ENCODE measurements at places on chromosomes 7 and 10. TPM values are rescaled to one million over a fixed set of nuclear protein-coding genes. Genes with fewer than 3 reads are reported as not detected.

DNA sequence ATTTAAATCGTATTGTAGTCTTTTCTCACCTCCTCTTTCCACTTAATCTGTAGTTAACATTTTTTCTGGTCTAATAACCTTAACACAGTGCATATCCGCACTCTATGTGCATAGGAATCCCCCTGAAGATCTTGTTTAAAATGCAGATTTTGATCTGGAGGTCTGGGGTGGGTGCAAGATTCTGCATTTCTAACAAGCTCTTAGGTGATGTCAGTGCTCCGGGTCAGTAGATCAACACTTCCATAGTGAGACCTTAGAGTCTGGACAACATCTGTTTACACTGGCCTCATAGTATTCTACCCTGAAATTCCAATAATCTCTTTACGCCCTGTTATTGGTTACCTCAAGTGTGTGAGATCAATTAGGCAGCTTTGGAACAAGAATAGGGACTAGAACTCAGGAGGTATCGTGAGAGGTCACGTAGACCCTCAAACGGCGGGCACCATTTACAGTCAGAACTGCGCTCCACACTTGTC is 434 bp upstream of the PLEKHA8 start:
- DNase-seq: no peak

DNA sequence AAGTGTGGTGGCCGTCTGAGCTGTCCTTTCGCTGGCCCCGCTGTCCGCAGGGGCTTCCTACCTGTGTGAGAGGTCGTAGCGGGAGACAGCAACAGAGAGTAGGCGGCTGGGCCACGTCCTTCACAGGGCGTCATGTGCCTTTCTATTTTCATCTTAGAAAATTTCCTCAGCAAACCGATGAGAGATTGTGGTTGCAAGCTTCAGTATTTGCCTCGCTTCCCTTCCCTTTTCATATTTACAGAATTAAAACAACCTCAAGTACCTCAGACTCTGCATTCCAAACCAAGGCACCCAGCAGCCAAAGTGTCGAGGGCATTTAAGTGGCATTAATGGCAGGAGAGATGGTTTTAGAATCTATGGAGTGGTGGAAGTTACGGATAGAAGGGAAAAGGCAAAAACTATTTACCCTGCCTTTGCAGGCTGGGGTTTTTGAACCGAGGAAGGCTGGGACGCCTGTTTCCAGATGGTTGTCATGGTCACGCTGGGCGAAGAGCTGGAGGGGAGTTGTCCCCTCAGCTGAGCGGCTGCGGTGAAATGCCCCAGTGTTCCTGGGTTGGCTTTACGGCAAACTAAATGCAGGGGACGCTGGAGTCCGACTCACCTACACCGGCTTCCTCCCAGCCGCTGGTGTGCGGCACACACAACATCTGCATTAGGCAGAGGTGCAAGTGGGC is 41.9 kb downstream of the WIPI2 start:
- DNase-seq: no peak

DNA sequence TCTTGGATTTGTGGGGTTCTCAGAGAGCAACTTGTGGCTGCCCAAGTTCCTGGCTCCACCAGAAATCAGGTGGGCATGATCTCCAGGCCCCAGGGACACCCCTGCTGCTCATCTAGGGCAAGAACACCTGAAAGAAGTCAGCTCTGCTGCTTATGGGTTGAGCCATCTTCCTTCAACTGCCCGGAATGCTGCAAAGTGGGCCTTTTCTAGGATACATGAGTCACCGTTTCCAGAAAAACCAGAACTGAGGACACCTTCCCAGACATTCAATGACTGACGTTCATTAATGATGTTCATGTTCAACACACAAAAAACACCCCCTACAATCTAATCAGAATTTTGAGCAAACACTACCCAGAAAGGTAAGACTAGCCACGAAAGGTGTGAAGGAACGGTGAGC is 98.0 kb downstream of the MAD1L1 start:
- DNase-seq: no peak

- no peak for DNase-seq
These were observed 41.8 kb upstream of the ABCB4 start for GRCh38 chr7:87517136-87517815.

- DNase-seq: no peak
These were observed 52.0 kb downstream of the FAS start for GRCh38 chr10:89042562-89042961.

DNA sequence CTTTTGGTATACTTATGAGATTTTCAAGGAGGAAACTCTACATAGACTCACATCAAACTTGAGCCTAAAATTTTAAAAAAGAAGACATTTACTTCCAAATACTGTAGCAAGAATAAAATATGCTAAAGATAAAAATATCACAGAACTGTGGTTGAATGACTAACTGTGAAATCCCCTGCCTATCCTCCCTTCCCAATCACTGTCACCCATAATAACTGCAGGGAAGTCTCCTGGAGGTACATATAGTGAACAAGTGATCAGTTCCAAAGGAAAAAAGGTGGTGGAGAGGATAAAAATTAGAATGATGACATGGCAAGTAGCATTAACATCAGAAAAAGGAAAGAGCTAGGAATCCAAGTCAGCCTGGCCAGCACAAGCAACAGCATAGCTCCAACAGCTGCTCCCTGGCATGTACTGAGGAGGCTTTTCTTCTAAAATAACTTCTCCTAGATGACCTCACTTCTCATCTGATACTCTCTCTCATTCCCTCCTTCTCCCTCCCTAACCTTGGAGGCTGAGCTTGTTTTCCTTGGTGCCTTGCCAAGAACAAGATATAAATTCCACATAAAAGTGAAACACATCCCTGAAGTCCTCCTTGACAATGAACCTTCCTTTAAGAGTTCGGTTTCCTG is 124.0 kb downstream of the IQUB start:
- DNase-seq: no peak

- DNase-seq: no peak
These were observed 232.4 kb upstream of the MYO3A start for GRCh38 chr10:25701652-25702051.

GRCh38 chr7:107951896-107952295 is 51.1 kb downstream of the LAMB1 start:
- DNase-seq: no peak

Gene FRAT2
- 15.1 TPM for total RNA-seq

- no peak for DNase-seq
These were observed 95.1 kb downstream of the LSMEM1 start for GRCh38 chr7:112575864-112576263.

DNA sequence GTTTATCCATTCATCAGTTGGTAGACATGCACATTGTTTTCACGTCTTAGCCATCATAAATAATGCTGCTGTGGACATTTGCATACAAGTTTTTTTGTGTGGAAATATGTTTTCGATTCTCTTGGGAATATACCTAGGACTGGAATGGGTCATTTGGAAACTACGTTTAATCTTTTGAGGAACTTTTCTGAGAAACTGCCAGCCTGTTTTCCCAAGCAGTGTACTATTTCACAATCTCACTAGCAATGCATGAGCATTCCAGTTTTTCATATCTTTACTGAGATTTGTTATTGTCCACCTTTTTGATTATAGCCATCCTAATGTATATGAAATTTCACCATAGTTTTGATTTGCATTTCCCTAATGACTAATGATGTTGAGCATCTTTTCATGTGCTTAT is 95.7 kb upstream of the JAZF1 start:
- no peak for DNase-seq

Gene CCL24
- total RNA-seq: 0.47 TPM

DNA sequence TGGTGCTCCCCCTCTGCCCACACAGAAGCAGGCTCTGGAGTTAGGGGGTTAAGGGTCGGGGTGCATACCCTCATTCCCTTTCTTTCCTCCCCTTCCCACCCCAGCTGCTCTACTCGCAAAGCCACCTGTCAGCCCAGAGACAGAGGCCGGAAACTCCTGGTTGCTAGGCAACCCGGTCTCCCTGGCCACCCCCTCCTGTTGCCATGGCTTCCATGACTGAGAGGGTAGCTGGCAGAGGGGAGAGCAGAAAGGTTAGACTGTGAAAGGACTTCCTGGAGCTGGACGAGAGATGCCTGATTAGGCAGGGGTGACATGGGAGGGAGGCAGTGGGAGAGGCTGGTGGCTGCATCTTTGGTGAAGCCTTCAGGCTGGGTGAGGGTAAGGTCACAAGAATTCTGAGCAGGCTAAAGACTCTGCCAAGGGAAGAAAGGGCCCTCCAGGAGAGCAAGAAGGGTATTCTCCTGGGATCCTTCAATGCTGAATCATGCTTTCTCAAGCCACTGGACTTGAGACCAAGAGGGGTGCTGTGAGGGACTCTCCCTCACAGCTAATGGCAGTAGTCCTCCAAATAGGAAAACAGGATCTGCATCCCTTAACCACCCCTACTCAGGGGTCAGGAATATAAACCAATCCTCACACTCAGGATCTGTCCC is 5.4 kb downstream of the PSD start:
- DNase-seq: no peak

Gene SEC24C
- 48.1 TPM for total RNA-seq

- DNase-seq: no peak
These were observed 13.2 kb downstream of the ERVW-1 start for GRCh38 chr7:92464515-92464914.

Gene CFAP70
- 0.98 TPM for total RNA-seq

GRCh38 chr10:62001898-62002297 is 100.4 kb downstream of the ARID5B start:
- DNase-seq: no peak

Gene PLXDC2
- total RNA-seq: 5.1 TPM

DNA sequence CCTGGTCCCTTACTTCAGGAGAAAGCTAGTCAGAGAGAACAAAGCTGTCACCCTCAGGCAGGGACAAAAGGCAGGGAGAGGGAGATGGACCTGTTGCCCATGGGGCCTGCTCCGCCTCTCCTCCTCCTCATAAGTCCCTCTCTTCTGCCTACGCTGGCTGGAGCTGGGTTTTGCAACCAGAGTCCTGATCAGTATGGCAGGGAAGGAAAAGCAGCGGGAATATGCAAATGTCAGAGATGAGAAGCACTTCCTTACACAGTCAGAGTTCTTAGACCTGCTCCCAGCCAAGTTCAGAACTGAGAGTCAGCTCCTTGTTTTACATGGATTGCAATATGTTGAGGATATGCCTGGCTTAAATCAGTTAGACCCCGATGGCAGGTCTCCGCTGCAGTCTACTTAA is 231.1 kb downstream of the ADAM12 start:
- no peak for DNase-seq

GRCh38 chr10:108427146-108427545 is 1262.6 kb upstream of the SORCS1 start:
- DNase-seq: peak; percentile 35

DNA sequence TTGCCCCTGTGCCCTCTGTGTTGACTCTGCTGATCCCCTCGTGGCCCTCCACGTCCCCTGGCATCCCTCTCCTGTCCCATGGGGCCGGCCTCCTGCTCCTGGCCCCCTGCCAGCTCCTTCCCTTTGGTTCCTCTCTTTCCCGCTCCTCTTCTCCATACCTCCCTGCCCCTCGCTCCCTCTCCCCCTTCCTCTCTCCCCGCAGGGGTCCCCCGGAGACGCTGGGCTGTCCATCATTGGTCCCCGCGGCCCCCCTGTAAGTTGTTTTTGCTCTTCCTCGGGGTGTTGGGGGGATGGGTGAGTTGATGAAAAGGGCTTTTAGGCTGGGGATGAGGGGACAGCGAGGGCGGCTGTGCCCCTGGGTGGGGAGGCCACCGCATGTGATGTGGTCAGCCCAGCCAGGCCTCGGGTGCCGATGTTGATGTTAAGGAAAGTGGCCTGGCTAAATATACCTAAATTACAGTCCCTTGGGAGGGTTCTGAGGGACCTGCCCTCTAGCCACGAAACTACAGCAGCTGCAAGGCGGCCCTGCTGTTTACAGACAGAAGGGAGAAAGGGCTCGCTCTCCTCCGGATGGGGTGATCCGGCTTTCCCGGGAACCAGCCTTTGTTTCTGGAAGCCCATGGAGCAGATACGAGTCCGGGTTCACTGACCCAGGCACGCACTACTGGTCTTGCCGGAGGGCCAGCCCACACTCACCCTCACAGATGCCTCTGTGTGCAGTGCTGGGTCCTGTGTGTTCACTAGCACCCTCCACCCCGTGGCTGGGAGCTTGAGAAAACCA is 78.8 kb downstream of the COL13A1 start:
- no peak for DNase-seq

Gene ATOH7
- 0.33 TPM for total RNA-seq

DNA sequence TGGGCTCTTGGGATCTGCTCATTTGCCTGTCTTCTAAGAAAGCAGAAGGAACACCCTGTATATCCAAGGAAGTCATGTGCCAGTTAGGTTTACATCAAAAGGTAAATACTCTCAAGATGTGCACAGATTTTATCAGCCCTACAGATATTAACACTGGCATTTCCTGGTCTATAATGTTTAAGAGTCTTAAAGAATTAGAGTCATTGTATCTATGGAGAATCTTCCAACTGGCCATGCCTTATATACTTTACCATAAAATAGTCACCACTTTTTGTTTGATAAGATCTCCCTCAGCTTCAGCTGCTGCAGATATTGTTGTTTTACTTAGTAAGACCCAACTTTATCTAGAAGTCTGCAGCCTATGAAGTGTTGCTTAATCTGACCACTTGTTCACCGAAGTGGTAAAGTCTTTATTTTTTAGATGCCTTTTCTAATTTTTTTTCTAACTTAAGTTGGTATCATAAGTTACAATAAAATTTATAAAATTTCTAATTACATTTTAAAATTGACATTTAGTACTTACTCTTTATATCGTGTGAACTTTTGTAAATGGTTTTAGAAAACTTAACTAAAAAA is 58.5 kb downstream of the CPED1 start:
- DNase-seq: no peak

Gene RBM33
- 23.4 TPM for total RNA-seq

Gene ZNF438
- total RNA-seq: 2.3 TPM

DNA sequence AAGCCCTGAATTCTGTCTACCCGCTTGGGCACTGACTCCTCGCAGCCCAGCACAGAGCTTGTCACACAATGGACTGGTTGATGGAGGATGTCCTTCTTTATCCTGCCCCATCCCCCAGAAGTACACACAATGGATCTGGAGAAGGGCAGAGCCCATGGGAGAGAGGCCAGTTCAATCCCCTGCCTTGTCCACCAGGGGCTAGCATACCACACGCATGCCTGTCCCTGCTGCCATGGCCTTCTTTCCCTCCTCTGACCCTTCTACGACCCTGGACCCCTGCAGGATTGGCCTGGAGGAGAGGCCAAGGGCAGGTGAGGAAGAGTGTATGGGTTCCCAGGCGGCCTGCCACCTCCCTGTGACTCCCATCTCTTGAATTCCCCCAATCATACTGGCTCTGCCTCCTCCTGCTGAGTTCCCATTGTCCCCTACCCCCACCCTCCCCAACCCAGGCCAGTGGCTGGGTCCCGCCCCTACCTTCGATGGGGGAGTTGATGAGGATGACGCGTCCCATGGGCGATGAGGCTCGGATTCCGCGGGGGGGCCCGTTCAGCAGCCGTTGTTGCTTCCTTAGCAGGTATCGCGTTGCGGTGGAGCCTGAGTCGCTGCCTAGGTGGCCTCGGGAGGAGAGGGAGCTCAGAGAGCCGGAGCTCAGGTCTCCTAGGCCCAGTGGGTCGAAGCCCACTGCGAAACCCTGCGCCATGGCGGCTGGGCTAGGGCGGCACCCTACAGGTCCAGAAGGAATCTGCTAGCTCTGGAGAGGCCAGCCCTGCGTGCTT is 1.2 kb downstream of the PDZD7 start:
- no peak for DNase-seq

DNA sequence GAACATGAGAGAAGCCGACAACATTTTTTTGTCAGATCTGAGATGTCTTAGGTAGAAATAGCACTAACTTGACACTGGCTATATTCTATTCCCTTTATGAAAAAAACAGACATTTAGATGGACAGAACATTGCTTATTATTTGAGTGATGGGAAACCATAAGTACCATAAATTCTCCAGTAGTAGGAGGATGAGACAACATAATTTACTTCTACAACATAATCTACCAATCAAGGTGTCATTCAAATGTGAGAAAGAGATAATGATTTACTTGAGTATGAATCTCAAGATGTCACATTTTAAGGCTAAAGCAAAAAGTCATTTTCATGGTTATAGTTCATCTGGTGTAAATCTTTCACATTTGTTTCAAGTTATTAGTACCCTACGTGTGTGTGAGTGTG is 110.8 kb downstream of the CALCR start:
- DNase-seq: no peak

Gene GRID1
- 0.14 TPM for total RNA-seq

Data from liver (tissue), 10 donors.